ENCODE measurements at places on chromosomes 1 and 21.

DNA sequence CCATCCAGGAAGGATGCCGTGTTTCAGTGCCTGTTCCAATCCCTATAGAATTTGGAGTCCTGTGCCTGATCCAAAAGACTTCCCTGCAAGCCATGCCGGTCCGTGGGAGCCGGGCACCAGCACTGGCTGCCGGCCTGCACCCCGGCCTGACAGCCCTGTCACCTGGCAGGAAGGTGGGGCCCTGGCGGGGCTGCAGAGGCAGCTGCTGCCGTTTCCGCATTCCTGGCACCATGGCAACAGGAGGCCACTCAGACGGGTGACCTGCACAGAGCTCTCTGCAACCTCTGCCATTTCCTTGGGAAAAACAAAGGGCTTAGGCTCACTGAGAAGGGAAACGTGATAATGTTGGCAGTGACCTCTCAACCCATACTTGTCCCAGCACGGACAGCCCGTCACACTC lies 63.2 kb upstream of the TMEM51 start:
- DNase-seq, result no peak

- no peak for DNase-seq
Observed at GRCh38 chr1:216183007-216183406, 240.2 kb downstream of the USH2A start.

DNA sequence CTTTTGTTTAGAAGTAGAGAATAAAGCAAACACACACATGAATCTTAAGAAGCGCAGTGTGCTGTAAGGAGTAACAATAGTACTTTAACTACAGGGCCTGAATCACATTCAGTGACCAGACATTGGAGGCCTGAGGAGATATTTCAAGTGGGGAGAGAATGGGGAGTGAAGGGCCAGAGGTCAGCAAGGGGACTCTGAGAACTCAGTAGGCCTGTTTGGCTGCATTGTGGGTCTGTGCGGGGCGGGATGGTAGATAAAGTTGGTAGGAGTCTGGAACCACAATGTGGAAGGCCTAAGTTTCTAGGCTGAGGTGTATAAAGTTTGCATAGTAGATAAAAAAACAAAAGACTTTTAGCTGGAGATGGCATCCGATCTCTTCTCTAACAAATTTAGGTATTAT lies 52.7 kb upstream of the WLS start:
- no peak for DNase-seq

DNA sequence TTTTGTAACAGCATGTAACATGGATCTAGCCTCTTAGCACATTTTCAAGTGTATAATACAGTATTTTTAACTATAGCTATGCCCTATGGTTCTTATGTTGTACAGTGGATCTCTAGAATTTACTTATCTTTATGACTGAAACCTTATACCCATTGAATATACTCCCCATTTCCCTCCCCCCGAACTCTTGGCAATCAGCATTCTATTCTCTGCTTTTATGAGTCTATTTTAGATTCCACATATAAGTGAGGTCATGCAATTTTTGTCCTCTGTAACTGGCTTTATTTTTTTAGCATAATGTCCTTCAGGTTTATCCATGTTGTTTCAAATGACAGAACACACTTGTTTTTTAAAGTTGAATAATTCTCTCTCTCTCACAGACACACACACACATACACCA lies 3.1 kb upstream of the GBP6 start:
- DNase-seq, result no peak

DNA sequence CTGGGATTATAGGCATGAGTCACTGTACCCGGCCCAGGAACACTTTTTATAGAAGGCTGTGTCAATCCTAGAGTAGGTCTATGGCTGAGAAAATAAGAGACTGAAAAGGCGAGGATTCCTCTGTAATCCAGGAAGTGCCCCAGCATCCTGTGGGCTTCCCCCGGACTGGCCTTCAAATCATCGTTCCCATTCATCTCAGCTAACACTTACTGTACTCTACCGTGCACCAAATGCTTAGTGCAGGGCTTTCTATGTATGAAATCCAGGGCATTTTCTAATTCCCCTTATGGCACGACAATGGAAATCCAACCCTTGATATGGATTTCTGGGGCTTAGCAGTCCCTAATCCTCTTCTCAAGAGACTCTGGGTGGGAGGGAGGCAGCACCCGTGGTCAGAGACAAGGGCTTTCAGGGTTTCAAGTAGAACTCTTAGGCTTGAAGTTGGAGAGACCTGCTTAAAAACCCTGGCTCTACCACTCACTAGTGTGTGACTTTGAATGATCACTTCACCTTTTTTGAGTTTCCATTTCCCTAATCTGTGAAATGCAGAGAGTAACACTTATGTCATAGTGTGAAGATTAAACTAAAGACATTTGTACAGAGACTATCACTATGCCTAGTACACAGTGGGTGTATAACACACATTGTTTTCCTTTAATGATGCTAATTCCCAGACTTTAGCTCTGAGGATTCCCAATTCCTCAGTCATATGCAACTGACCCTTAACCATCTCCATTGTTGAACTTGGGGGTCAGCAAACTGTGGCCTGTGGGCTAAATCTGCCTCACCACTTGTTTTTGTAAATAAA lies 20.3 kb downstream of the MECR start:
- no peak for DNase-seq

DNA sequence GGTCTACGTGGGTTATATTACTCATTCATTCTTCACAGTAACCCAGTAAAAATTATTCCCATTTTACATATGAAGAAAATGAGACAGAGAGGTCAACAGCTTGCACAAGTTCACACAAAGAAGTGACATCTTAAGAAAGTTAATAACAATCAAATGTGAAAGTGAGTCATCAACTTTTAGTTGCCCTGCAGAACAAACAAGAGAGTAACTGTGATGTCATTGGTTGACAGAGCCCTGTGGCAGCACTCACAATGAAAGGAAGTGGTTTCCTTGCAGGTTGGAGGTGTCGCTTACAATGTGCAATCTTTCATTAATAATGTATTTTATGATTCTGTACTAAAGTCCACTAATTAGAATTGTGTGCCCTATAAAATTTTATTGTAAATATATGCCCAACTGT lies 369.6 kb downstream of the RYR2 start:
- DNase-seq, result no peak

- DNase-seq, result no peak
Observed at GRCh38 chr1:21027805-21028204, 148.9 kb downstream of the EIF4G3 start.

DNA sequence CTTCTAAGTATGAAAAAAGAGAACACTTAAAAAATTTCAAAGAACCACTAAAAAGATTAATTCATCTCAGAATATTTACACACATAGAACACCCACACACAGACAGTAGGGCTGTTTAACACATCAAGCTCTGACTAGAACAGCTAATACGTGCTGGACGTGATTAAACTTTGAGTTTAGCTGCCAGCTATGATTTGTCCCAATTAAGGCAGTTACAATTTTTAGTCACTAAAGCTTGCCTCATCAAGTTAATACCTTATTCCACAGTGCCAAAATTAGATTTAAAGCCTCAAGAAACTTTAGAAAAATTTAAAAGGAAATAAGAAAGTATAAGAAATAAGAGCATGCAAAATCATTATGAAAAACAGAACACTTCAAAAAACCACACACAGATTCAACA lies 18.9 kb downstream of the SLC16A1 start:
- DNase-seq, result no peak
